ENCODE measurements at places on chromosomes 5 and 9.

DNA sequence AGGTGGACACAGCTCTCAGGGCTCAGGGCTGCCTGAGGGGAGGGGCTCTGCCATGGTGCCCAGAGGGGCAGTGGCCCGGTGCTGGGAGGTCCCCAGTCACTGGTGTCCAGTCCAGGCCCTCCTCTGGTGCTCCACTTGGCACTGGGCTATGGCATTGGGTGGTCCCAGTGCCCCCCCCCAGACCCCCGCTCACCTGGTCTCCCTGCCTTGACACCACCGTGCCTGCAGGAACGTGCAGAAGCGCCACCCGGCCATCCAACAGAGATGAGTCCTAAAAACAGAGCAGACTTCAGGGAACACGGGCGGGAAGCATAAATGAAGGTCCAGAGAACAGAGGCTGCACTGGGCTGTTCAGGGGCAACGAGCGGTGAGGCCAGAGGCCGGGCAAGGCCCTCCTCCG, 42.3 kb upstream of the NSMF start:
- no peak for DNase-seq

DNA sequence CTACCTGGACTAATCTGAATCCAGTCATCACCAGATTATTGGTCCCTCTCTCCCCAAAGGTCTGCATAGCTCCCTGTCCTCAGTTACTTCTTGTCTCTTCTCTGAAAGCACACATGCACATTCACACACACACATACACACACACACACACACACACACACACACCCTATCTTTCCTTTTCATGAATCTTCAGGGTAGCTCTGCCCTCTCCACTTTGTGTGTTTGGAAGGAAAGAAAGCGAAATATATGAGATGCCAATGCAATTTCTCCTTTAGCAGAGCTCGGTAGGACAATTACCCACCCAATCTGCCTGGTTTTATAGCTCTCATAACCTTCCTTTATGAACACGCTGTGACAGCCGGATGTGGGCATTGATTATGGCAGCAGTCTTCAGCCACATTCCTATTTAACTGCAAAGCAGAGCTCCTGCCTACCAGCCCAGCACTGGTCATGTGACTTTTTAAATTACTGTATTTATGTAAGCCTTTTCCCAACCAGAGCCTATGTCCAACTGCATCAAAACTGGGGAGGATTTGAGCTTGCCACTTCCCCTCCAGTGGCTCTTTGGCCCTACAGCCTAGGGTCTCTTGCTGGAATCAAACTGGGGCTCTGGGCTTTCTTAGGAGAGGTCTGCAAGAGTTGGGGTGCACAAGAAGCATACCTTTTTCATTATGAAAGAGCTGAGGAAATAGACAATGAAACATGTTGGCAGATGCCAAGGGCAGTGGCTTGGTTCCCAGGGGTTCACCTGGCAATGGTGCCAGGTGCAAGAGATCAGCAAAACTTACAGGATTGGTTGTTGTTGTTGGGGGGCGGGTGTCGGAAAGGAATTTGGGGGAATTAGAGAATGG, 20.8 kb upstream of the MATR3 start:
- no peak for DNase-seq

- no peak for DNase-seq
Measured at GRCh38 chr5:173591056-173591514, 25.4 kb downstream of the BOD1 start.

- no peak for DNase-seq
Measured at GRCh38 chr5:36590513-36591286, 15.7 kb upstream of the SLC1A3 start.

GRCh38 chr5:171422902-171423663, 3.6 kb downstream of the FGF18 start:
- DNase-seq: no peak

DNA sequence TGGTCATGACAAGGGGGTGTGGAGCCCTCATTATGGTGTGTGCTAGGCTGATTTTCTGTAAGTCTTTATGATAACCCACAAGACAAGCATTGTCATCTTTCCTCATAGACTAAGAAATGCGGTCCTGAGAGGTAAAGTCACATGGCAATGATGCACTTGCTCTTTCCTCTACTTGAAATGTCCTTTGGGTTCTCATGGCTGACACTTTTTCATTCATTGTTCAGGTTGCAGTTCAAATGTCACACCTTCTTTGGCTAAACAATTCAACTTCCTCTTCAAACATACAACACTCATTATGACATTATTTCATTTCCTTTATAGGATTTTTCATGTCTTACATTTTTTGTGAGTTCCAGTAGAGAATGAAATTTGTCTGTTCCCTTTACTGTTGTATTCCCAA, 323.6 kb upstream of the PRR16 start:
- DNase-seq: no peak

DNA sequence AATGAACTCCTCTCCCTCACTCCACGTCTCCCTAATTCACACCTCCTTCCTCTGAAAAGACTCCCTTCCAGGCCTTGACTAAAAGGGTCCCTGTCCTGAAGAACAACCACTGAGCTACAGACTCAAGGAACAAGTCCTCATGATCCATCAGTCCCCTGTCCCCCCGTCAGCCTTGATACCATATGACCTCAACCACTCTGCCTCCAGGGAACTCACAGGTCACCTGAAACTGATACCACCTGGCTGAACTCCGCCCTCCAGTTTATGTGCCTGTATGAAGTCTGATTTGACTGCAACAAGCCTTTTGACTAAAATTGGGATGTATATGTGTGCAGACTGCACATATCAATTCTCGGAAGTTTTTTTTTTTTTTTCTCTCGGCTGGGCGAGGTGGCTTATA, 88.7 kb downstream of the UGCG start:
- DNase-seq: no peak

GRCh38 chr5:120108586-120109248, 355.4 kb upstream of the PRR16 start:
- no peak for DNase-seq

- DNase-seq: no peak
Measured at GRCh38 chr9:82695704-82696103, 367.2 kb downstream of the RASEF start.

GRCh38 chr5:93220431-93220830, 360.6 kb downstream of the NR2F1-AS1 start:
- no peak for DNase-seq

- no peak for DNase-seq
Measured at GRCh38 chr9:116959809-116960208, 272.7 kb downstream of the TRIM32 start.

- no peak for DNase-seq
Measured at GRCh38 chr5:180176191-180176590, 32.8 kb downstream of the RASGEF1C start.

- no peak for DNase-seq
Measured at GRCh38 chr5:142839711-142840346, 69.7 kb downstream of the ARHGAP26 start.

DNA sequence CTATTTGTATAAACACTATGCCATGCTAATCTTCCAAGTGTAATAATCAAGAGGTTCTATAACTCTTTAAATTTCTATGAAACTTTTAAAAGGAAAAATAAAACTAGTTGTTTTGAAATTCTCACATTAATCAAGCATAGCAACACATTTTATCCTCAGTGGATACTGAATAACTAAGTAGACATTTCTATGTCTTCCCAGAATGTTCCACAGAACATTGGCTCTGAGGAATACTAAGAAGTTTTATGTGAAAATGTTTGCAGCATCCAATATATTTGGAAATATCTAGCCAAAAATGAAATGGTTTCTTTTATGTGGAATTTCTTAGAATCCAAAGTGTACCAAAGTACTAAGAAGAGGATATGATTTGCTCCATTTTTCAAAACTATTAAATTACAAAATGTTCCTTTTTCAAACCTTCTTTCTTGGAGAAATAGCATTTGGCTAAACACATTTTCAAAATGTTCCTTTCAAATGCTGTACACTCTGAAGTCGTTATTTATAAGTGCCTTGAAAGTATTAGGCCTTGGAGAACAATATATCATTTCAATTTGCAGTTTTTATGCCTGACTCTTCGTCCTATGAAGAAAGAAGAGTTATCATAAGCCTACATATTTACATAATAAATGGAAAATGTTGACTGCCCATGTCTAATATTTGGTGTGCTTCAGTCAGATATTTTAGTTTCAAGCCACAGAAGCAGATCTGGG, 175.6 kb upstream of the COX7C start:
- DNase-seq: no peak

DNA sequence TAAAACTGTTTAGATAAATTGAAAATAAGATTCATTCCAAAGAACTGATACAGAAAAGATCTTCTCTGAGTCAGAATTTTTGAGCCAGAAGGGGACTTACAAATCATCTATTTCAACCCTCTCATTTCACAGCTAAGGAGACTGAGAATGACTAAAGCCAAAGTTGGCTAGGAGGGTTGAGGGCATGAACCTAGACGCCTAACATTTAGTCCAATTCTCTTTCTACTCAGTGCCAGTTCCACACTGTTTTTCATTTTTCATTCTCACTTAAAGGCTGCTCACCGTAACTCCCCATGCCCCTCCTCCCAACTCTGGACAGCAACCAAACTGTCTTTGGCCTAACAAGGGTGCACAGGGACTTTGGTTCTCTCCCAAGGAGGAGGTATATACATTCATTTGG, 364.0 kb downstream of the NDUFS4 start:
- no peak for DNase-seq

DNA sequence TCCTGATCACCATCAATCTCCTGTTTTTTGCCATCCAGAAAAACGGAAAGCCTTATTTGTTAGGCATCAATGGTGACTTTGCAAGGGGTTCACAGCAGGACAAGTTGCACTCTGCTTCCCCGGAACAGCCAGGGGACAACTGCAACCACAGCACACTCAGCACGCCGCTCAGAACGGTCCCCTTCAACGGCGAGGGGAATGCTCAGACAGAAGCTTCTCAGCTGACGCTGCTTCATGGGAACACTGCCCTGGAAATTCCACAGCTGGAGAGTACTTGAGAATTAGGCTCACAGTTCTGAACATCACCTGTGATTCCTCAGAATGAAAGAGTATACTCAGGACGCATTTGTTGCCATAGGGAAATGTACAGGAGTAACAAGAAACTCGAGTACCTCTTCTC, 40.1 kb upstream of the PLPP6 start:
- DNase-seq: no peak

DNA sequence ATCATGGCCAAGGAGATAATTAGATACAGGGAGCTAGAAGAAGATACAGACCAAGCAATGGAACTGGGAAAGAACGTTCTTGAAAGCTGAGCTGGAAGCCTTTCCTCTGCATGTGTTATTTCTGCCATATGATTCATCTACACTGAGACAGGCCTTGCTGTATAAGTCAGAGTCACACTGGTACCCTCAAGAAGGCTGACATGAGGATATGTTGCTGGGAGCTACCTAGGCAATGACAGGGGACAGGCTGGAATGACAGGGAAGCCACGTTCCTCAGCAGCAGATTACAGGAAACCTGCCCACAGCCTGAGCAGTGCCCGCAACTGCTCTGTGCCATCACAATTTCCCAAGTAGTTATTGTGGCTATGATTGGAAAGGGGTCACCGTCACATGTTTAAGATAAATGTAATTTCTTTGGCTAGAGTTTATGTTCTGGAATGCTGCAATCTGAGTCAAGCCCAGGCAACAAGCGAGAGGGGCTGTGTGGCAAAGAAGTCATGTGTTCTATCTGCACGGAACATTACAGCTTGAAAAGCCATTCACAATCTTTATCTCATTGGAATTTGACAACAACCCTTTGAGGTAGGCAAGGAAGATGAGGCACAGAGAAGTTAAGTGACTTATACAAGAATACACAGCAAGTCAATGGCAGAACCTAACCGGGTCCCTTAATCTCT, 108.2 kb downstream of the TTLL11 start:
- no peak for DNase-seq

GRCh38 chr5:52419357-52419756, 368.4 kb upstream of the ITGA1 start:
- no peak for DNase-seq

DNA sequence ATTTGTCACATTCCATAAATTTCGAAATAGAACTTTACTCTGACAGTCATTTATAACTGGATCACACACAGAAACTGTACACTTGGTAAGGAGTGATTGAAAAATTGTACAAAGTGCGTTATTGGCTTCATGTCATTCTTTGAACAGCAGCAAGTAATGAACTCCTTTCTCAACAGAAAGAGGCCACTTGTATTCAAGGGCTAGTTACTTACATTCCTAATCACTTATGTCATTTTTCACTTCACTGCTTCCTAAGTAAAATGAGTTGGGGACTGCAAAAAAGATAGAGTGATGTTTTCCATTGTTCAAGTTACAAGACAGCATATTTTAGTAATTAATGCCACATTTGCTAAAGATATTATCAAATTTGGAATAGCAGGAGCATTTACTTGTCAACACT, 893.2 kb downstream of the DTWD2 start:
- DNase-seq: no peak

- DNase-seq: no peak
Measured at GRCh38 chr9:112408819-112409218, 28.9 kb downstream of the HSDL2 start.

DNA sequence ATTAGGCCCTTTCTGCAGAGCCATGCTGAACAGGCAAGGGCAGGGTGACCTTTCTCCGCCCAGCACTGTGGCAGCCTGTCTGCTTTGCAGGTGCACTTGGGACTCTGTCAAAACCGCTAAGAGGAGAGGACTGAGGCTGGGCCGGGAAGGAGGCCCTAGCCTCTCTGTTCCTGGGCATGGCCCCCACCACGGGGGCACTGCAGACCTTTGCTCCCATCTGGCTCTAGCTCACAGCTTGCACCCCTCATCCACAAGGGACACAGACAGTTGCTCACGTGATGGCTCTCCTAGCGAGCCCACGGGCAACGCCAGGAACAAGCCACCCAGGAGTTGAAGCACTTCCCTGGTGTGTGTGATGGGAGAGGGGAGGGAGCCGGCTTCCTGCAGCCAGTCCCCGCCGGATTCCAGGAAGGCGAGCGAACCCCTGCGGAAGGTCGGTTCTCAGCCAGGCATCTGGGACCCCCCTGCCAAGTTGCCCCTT, 43.0 kb upstream of the FCN1 start:
- no peak for DNase-seq

- no peak for DNase-seq
Measured at GRCh38 chr5:152534641-152535040, 129.6 kb upstream of the NMUR2 start.

DNA sequence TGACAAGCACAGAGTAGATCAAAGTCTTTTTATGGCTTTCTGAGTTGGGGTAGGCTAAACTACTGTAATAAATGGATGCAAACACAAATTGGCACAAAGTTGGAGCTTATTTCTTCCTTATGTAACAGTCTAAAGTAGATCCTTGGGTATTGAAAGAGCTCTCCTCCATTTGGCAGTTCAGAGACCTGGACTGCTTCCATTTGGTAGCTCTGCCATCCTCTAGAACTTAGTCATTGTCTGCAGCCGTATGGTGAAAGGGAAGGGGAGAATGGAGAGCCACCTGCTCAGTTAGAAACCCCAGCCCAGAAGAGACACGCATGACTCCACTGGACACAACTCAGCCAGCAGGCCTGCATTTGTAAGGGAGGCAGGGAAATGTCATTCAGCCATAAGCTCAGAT, 345.0 kb downstream of the DMAC1 start:
- DNase-seq: no peak

DNA sequence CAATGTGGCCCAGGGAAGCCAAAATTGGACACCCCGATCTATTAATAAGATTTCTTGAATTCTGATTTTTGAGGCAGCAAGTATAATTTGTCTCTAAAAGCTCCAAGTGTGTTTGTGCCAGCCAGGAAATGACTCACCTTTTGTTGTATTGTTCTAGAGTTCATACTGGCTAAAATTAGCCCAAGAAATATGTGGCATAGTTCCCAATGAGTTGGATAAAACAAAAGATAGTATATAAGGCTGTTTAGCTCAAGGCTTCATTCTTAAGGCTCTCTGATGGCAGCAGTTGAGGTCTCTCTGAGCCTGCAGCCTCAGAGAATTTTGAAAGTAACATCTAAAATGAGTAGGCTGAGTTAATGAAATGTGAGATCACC, 21.6 kb downstream of the HMGXB3 start:
- DNase-seq: no peak

All from activated CD8-positive, alpha-beta memory T cell treated with anti-CD3 and anti-CD28 coated beads for 1 hour (primary cell).